ENCODE measurements at places on chromosomes 5 and 9.

GRCh38 chr9:121331549-121331948, 38.5 kb downstream of the STOM start:
- no peak for DNase-seq

- DNase-seq, result no peak
These were observed 75.4 kb upstream of the SELENOP start for GRCh38 chr5:42887097-42887496.

- DNase-seq, result no peak
These were observed 361.3 kb upstream of the PTGER4 start for GRCh38 chr5:40318395-40318794.

GRCh38 chr5:36573438-36573837, 33.0 kb upstream of the SLC1A3 start:
- no peak for DNase-seq

DNA sequence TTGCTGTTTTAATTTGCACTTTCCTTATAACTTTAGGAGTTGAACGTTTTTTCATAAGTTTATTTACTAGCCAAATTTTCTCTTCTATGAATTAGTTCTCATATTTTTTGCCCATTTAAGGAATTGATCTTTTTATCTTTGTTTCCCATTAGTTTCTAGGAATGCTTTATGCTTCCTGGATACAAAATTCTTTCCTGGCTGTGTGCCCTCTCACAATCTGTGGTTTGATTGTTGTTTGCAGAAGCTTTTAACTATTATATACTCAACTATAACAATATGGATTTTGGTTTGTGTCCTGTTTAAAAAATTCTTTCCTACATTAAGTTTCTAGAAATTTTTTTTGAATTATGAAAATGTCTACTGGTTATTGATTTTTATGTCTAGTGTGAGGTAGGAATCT, 206.3 kb downstream of the CSNK1G3 start:
- DNase-seq, result no peak

Measured in nephron progenitor cell (in vitro differentiated cells).